ENCODE measurements at places on chromosomes 3 and 15.

DNA sequence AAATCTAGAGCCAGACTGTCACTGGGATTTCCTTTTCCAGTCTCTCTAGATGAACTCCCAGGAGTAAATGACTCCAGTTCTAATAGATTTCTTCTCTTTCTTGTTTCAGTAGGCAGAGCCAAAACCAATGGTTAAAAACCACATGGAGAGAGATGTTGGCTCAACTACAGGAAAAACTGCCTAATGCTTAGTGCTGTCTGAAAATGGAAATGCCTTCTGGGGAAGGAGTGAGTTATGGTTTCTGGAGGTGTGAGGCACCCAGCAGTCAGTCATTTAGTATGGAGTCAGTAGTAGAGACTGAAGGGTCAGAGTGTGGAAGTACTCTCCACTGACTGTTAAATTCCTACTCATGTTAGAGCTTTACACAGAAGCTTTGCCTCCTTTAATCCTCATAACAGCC is 136.7 kb downstream of the CCNL1 start:
- no peak for DNase-seq

DNA sequence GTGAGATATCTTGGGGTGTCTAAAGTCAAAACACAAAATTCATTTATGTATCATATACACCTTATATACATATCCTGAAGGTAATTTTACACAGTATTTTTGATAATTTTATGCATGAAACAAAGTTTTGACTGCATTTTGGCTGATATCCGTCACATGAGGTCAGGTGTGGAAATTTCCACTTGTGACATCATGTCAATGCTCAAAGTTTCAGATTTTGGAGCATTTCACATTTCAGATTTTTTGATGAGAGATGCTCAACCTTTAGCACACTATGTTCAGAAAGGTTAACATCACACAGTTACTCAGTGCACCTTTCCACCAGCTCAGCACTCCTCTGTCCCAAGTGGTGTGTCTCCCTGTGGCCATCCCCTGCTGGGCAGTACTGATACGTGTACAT is 37.7 kb upstream of the CPB1 start:
- no peak for DNase-seq

- no peak for DNase-seq
Measured at GRCh38 chr15:83711236-83711635, 57.3 kb downstream of the ADAMTSL3 start.

- no peak for DNase-seq
Measured at GRCh38 chr3:124826703-124827102, 60.5 kb downstream of the ITGB5 start.

- peak; percentile 84 for DNase-seq
Measured at GRCh38 chr3:31472479-31473390, 60.0 kb upstream of the STT3B start.

- DNase-seq: no peak
Measured at GRCh38 chr3:23193831-23194230, 9.3 kb upstream of the UBE2E2 start.

DNA sequence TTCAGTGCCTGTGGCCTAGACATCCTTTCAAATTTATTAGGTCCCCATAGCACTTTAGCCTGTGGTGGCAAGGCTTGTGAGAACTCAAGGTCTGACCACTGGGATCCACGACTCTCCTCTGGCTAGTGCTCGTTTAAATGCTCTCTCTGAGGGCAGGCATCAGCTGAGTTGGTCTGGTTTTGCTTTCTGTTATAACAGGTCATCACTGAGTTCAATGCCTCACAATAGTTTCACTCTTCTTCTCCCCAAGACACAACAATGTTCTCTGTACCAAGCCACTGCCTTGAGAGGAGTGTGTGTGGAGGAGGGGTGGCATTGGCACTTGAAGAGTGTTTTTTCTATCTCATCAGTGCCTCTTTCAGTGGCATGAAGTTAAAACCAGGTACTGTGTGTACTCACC is 7.6 kb downstream of the OR5K4 start:
- no peak for DNase-seq

- no peak for DNase-seq
Measured at GRCh38 chr15:72751751-72752455, 31.7 kb downstream of the ADPGK start.

Measured in RCC 7860 (cell line).